ENCODE measurements at places on chromosomes 5 and 9. TPM values are rescaled to one million over a fixed set of nuclear protein-coding genes. Genes with fewer than 3 reads are reported as not detected.

DNA sequence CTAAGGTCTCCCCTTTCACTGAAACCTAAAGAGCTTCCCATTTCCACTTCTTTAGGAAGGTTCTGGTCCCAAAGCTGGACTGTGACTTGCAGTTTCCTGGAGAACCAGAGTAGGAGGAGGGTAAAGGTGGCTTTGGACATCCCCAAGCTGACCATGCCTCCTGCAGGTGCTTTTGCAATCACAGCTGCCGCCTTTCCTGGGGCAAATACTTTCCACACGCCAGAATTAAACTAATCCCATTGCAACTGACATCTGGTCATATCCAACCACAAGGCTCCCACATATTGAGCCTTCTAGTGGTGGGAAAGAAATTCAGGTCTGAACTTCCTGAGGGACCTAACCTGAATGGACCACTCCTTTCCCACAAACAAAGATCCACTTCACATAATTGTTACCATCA, 92.7 kb downstream of the NRG2 start:
- no peak overlapping the region for H3K27ac ChIP-seq
- H3K4me3 ChIP-seq = no peak overlapping the region
- no peak for DNase-seq
- peaks cover 5% of the 10 kb centered on the region for H3K4me1 ChIP-seq

DNA sequence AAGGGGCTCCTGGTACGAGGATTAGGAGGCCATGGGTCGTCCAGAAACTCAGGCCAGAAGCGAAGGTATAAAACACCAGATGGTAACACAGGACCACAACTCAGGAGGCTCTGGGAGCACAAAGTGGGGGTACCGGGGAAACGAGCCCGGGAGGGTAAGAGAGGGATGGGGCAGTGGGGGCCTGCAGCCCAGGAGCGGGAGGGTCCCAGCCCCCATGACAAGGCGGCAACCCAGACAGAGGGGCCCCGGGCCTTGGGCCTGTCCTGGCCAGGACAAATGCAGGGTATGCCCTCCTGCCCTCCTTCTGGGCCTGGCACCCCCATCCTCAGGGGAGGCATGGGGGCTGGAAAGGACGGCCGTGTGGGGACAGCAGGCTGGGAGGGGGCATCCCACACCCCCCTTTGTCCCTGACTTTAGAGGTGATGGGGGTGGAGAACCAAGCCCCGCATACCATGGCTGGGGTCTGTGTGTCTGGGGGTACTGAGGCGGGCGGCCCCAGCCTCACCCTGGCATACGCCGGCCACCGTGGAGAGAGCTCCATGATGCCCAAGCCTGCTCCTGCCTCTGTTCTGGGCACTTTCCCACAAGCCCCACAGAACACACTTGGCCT, 47.0 kb upstream of the EXOC3 start:
- H3K27me3 ChIP-seq = no peaks in the 10 kb centered on the region
- H3K4me3 ChIP-seq = no peak overlapping the region
- H3K4me1 ChIP-seq = peaks cover 22% of the 10 kb centered on the region
- H3K36me3 ChIP-seq = no peaks in the 10 kb centered on the region

GRIA1 gene
- not detected for total RNA-seq

GRCh38 chr5:170491479-170491878, 12.3 kb upstream of the KCNIP1 start:
- no peaks in the 10 kb centered on the region for H3K36me3 ChIP-seq
- DNase-seq = no peak
- H3K4me1 ChIP-seq = peaks cover 3% of the 10 kb centered on the region
- no peak overlapping the region for H3K27ac ChIP-seq
- H3K4me3 ChIP-seq = no peak overlapping the region

DNA sequence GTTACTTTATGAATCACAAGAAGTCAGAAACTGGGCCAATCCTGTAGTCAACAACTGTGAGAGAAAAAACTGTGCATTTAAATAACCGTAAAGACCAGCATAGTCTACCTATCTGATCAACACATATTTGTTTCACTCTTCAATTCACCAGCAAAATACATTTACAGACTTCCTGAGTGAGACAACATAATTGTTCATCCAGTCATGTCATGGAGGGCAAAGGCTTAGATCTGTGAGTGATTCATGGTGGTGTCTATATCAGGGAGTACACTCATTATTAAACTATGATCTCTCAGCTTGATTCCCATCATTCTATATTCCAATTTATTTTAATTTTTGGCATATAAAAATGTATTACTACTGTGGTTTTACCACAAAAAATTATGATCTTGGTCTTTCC, 694.6 kb downstream of the DNAH5 start:
- no peaks in the 10 kb centered on the region for H3K36me3 ChIP-seq
- no peaks in the 10 kb centered on the region for H3K4me1 ChIP-seq
- H3K4me3 ChIP-seq = no peak overlapping the region
- no peak for DNase-seq
- H3K27ac ChIP-seq = no peak overlapping the region

DNA sequence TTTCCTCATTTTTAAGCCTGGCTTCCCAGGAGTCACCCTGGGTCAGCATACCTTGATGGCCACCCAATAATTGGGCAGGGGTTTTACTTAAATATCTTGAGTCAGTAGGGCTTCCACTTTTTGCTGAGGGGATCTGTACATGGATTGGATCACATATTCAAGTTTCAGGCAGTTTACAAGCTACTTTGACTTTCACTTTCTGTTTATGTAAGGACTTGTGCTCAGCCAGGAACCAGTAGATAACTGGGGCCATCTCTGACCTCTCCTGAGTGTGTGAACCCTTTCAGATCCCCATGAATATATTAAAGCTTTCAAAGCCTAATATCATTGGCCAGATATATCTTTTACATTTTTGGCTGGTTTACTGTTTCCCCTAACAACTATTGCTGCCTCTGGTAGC, 45.1 kb downstream of the SLCO6A1 start:
- DNase-seq = no peak
- H3K36me3 ChIP-seq = no peaks in the 10 kb centered on the region
- no peaks in the 10 kb centered on the region for H3K4me1 ChIP-seq
- H3K4me3 ChIP-seq = no peak overlapping the region
- no peaks in the 10 kb centered on the region for H3K27me3 ChIP-seq

DNA sequence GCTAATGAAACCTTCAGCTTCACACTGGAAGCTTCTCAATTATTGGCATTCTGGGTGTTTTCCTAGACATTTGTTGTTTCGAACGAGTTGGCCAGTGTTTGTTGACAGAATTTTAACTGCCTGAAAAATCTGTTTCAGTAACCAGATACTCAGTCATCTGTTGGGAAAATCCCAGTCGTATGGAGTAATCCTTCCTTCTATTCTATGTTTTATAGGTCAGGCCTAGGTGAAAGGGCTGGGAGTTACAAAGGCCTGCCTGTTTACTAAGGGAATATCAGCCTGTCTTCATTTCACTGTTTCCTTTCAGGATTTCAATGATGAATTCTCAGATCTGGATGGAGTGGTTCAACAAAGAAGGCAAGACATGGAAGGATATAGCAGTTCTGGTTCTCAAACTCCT, 59.9 kb downstream of the GRAMD2B start:
- peaks cover 18% of the 10 kb centered on the region for H3K36me3 ChIP-seq
- no peak overlapping the region for H3K4me3 ChIP-seq
- no peaks in the 10 kb centered on the region for H3K4me1 ChIP-seq
- DNase-seq = no peak

- no peak overlapping the region for H3K4me3 ChIP-seq
- no peaks in the 10 kb centered on the region for H3K27me3 ChIP-seq
- DNase-seq = no peak
- no peak overlapping the region for H3K27ac ChIP-seq
These were observed 99.9 kb upstream of the TLE4 start for GRCh38 chr9:79471580-79472543.

- 0 out of 2 replicates have a peak, but pooled peaks cover 3% of the 10 kb centered on the region for H3K4me1 ChIP-seq
- H3K4me3 ChIP-seq = no peak overlapping the region
- H3K36me3 ChIP-seq = no peaks in the 10 kb centered on the region
- H3K27me3 ChIP-seq = no peaks in the 10 kb centered on the region
- DNase-seq = no peak
These were observed 88.8 kb upstream of the PAM start for GRCh38 chr5:102666164-102666946.
